ENCODE measurements at places on chromosomes 5 and 9. TPM values are rescaled to one million over a fixed set of nuclear protein-coding genes. Genes with fewer than 3 reads are reported as not detected.

GRCh38 chr5:135395866-135396265 lies 3.2 kb downstream of the MACROH2A1 start:
- H3K4me1 ChIP-seq: peaks cover 21% of the 10 kb centered on the region
- DNase-seq: no peak
- no peaks in the 10 kb centered on the region for H3K27me3 ChIP-seq

DNA sequence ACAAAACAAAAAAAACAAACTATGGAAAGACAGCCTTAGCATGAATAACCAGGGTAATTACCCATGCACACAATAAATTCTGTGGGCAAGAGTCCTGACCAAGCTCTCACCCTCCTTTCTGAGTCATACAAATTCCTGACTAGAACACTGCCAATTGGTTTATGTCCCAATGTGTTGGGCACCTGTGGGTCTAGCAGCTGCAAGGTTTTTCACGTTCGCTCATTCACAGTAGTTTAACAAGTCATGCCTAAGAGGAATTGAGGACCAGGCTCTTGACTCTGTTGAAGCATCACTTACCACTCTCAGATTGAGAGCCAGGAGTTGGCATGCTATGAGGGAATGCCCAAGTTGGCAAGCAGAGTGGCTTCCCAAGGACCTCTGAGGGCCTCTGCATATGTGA lies 205.5 kb upstream of the SLC24A2 start:
- H3K4me1 ChIP-seq: no peaks in the 10 kb centered on the region
- no peak overlapping the region for H3K27ac ChIP-seq
- no peaks in the 10 kb centered on the region for H3K36me3 ChIP-seq
- DNase-seq: no peak
- no peak overlapping the region for H3K4me3 ChIP-seq

- H3K4me3 ChIP-seq: no peak overlapping the region
- no peak overlapping the region for H3K27ac ChIP-seq
- no peaks in the 10 kb centered on the region for H3K36me3 ChIP-seq
- H3K27me3 ChIP-seq: no peaks in the 10 kb centered on the region
- no peak for DNase-seq
Measured at GRCh38 chr5:56585999-56586691, 229.2 kb upstream of the MAP3K1 start.

GRCh38 chr5:123873846-123874245 lies 361.9 kb downstream of the CSNK1G3 start:
- no peak overlapping the region for H3K27ac ChIP-seq
- no peak for DNase-seq
- H3K4me1 ChIP-seq: no peaks in the 10 kb centered on the region

GRCh38 chr9:105341434-105342146 lies 97.1 kb downstream of the SLC44A1 start:
- H3K27me3 ChIP-seq: no peaks in the 10 kb centered on the region
- H3K36me3 ChIP-seq: no peaks in the 10 kb centered on the region

GRCh38 chr9:16484180-16484579 lies 386.3 kb downstream of the BNC2 start:
- H3K27me3 ChIP-seq: no peaks in the 10 kb centered on the region
- no peak overlapping the region for H3K27ac ChIP-seq
- H3K4me1 ChIP-seq: peaks cover 6% of the 10 kb centered on the region
- no peak for DNase-seq
- H3K36me3 ChIP-seq: no peaks in the 10 kb centered on the region
- H3K4me3 ChIP-seq: no peak overlapping the region

GRCh38 chr5:89864941-89865340 lies 544.6 kb downstream of the CETN3 start:
- no peaks in the 10 kb centered on the region for H3K4me1 ChIP-seq
- DNase-seq: no peak
- no peak overlapping the region for H3K27ac ChIP-seq
- H3K27me3 ChIP-seq: no peaks in the 10 kb centered on the region
- no peaks in the 10 kb centered on the region for H3K36me3 ChIP-seq

DNA sequence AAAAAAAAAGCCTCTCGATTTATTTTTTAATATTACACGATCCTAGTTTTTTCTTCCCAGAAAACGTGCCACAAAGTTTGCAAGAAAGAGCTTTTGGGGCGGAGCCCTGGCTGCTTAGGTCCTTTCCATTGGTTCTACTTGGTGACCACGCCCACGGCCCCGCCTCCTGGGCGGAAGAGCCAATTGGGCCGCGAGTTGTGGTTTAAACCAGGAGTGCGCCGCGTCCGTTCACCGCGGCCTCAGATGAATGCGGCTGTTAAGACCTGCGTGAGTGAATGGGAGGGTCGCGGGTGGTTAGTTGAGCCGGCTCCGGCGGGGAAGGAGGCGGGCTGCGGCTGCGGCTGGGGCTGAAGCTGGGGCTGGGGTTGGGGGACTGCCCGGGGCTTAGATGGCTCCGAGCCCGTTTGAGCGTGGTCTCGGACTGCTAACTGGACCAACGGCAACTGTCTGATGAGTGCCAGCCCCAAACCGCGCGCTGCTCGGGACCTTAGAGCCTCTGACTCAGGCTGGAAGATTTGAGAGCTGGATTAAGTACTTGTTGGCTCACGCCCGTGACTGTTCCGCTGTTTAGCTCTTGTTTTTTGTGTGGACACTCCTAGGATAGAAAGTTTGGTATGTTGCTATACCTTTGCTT lies at the start of gene PTTG1:
Gene PTTG1 (plus strand): TSS at position 231 of the 634 bp plus-strand sequence. CDS start 458 bp downstream, outside the sequence.
- H3K27ac ChIP-seq: no peak within 1 kb of the TSS
- H3K4me3 ChIP-seq: peak within 1 kb of the TSS; percentile 80
- H3K27me3 ChIP-seq: no peaks in the 10 kb centered on the region
- DNase-seq: peak; percentile 91
- H3K36me3 ChIP-seq: peaks cover 5% of the 10 kb centered on the region

DNA sequence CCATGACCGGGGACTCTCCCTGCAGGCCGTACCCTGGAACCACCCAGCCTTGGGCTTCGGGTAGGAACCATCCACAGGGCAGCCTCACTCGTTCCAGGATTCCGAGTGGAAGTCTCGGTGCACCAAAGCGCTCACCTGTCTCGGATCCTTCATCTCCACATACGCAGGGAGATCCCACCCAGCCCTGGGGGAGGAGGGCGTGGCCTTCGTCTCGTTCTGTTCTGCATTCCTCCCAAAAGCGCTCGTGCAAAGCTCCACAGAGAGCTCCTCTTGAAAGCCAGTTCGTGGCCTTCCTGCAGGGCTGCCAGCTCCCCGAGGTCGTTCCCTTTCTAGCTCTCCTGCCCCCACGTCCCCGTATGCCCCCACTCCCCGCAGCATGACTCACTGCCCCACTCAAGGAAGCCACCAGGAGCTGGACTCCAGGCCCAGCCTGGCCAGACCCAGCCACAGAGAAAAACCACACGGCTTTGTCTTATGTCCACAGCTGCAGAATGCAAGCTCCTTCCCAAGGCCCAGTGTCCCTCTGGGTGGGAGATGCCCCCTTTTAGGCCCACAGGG lies 65.0 kb upstream of the SARDH start:
- H3K4me1 ChIP-seq: no peaks in the 10 kb centered on the region
- no peak overlapping the region for H3K4me3 ChIP-seq
- no peaks in the 10 kb centered on the region for H3K27me3 ChIP-seq
- no peak overlapping the region for H3K27ac ChIP-seq
- DNase-seq: no peak

DNA sequence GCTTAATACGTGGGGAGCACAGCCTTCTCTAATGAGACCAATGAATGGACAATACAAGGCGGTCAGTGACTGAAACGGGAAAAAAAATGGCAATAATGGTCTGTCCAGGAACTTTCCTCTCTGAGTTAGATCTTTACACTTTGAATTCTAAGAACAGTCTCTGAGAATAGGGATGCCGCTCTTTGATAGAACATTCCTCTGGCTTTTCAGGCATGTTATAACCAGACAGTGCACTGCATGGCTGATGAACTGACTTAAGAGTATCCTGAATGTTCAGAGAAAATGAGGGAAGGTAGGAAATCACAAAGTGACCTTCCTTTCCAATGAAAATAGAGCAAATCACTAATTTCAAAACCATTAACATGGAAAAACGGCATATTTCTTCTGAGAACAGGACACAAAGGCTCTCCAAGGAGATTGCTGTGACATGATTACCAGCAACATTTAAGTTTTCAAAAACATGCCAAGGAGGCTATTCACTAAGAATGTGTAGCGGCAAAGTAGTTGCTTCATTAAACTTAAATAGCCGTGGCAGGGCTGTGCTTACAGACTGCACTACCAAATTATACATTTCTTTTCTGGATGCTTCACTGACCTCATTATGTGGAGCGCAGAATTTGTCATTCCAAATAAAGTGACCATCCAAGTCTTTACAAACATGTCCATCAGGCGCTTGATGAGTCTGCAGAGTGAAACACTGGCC lies 105.9 kb downstream of the MARCHF3 start:
- H3K27ac ChIP-seq: no peak overlapping the region
- no peaks in the 10 kb centered on the region for H3K27me3 ChIP-seq
- no peak for DNase-seq

GRCh38 chr5:84589926-84590325 lies 205.2 kb upstream of the EDIL3 start:
- H3K27me3 ChIP-seq: no peaks in the 10 kb centered on the region
- DNase-seq: no peak
- H3K27ac ChIP-seq: no peak overlapping the region
- no peaks in the 10 kb centered on the region for H3K36me3 ChIP-seq
- no peak overlapping the region for H3K4me3 ChIP-seq

GRCh38 chr5:161165998-161166660 lies 314.1 kb upstream of the ATP10B start:
- H3K27ac ChIP-seq: no peak overlapping the region
- no peaks in the 10 kb centered on the region for H3K27me3 ChIP-seq
- DNase-seq: no peak
- H3K36me3 ChIP-seq: no peaks in the 10 kb centered on the region
- no peak overlapping the region for H3K4me3 ChIP-seq

DNA sequence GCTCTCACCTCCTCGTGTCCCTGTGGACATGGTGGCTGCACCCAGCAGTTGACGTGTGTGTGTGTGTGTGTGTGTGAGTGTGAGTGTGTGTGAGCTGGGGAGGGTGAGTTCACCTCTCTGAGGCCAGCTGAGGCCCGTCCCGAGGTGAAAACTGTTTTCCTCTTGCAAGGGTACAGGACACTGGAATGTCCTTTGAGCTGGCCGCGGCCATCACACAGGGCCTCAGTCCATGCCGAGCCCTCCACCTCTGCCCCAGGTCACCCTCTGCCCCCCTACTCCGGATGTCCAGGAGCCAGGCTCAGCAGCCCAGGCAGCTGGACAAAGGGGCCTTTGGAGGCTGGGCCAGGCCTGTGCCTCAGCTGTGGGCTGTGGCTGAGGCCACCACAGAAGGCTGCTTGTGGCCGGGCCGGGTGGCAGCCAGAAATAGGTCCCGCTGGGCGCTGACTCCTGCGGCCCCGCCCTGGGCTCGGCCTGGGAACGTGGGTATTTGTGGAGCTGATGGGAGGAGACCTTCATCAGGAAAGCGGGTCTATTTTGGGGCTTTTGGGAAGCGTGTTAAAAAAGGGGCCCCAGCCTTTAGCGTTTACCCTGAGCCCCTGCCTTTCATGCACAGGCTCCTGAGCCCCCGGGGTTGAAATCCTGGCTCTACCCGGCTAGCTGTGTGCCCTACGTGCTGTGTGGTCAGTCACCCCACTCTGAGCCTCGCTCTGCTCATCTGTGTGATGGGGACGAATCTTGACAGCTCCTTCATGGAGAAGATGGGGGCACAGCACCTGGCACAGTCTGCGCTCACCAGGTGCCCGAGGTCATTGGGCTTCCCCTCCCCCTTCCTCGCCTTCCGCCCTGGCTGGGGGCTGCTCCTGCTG lies 75.1 kb upstream of the IER5L start:
- no peak overlapping the region for H3K27ac ChIP-seq
- DNase-seq: no peak
- no peaks in the 10 kb centered on the region for H3K36me3 ChIP-seq
- H3K4me3 ChIP-seq: no peak overlapping the region
- no peaks in the 10 kb centered on the region for H3K4me1 ChIP-seq

GRCh38 chr9:30048396-30048795 lies 2336.0 kb upstream of the ACO1 start:
- no peaks in the 10 kb centered on the region for H3K27me3 ChIP-seq
- H3K4me3 ChIP-seq: no peak overlapping the region
- H3K36me3 ChIP-seq: no peaks in the 10 kb centered on the region
- no peak overlapping the region for H3K27ac ChIP-seq
- H3K4me1 ChIP-seq: no peaks in the 10 kb centered on the region

GRCh38 chr9:29830821-29831220 lies 2257.5 kb upstream of the C9orf72 start:
- no peak overlapping the region for H3K4me3 ChIP-seq
- no peaks in the 10 kb centered on the region for H3K27me3 ChIP-seq
- no peaks in the 10 kb centered on the region for H3K36me3 ChIP-seq
- peak; percentile 12 for DNase-seq
- no peaks in the 10 kb centered on the region for H3K4me1 ChIP-seq

DNA sequence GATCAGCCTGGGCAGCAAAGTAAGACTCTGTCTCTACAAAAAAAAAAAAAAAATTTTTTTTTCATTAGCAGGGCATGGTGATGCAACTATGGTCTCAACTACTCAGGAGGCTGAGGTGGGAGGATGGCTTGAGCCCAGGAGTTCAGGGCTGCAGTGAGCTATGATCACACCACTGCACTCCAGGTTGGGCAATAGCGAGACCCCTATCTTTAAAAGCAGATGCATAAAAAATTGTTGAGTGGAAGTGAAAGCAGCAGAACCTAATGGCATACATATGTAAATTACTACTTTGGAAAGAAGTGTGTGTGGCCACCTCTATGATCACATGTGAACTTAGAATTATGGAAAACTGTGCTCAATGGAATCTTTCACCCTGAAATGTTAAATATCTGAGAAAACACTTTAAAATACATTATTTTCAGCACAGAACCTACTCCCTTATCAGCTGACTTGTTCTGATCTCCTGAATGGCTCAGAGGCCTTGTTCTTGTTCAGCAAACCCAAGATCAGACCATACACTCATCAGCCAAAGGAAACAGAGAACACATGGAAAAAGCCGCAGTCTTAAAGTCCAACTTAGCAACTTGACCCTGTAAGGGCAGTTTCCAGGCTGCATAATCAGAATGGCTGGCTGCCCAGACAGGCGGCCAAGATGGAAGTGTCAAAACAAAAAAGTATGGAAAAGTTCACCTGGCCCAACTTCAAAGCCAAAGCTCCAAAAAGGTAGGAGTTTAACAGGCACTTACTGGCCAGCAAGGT lies 56.5 kb downstream of the SIL1 start:
- H3K4me1 ChIP-seq: peaks cover 23% of the 10 kb centered on the region
- no peaks in the 10 kb centered on the region for H3K27me3 ChIP-seq
- H3K36me3 ChIP-seq: no peaks in the 10 kb centered on the region
- H3K27ac ChIP-seq: no peak overlapping the region
- no peak overlapping the region for H3K4me3 ChIP-seq

DNA sequence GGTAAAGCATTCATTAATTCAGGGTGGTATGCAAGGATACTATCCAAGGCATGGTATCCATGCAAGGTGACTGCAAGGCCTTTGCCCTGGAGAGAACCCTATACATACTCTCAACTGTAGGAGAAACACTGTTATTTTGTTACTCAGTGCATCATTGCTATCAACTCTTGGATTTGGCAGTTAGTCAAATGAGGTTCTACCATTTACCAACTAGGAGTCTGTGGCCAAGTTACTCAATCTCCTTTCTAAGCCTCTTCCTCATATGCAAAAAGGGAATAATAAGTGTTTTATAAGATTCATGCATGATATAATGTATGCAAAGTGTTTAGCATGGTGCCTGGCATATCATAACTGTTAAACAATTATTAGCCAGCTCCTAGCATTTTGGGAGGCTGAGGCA lies 4.0 kb downstream of the PCDHGC3 start:
- DNase-seq: no peak
- peaks cover 10% of the 10 kb centered on the region for H3K27me3 ChIP-seq
- no peaks in the 10 kb centered on the region for H3K36me3 ChIP-seq
- H3K4me1 ChIP-seq: no peaks in the 10 kb centered on the region

PROB1 gene
- total RNA-seq: 2.9 TPM

BARHL1 gene
- total RNA-seq: not detected

PAEP gene
- not detected for total RNA-seq

CCDC183 gene
- 5.3 TPM for total RNA-seq

ZNF608 gene
- 2.8 TPM for total RNA-seq

MSX2 gene
- total RNA-seq: not detected

Data from PC-9 (cell line).